ENCODE measurements at places on chromosomes 4 and X.
A peak's percentile ranks its signal among the peaks of the same experiment; 100 is the strongest.

DNA sequence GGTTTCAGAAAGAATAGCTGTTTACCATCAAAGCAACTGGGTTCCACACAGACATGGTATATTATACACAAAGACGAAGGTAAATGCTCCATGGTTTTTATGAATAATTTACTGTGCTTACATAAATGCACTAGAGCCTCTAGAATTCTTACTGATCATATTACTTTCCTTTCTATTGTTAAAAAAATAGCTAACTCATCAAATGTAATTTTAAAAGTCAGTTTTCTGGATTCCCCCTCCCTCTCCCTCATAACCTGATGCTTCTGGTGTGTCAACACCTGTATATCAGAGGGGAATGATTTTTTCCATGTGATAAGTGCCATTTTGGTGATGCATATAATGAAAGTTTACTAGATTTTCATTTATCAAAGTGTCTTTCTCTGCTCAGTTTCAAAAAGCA is 31.1 kb upstream of the LEF1 start:
- no peak for DNase-seq

- DNase-seq = no peak
Measured at GRCh38 chr4:182585321-182585720, 331.9 kb downstream of the DCTD start.

DNA sequence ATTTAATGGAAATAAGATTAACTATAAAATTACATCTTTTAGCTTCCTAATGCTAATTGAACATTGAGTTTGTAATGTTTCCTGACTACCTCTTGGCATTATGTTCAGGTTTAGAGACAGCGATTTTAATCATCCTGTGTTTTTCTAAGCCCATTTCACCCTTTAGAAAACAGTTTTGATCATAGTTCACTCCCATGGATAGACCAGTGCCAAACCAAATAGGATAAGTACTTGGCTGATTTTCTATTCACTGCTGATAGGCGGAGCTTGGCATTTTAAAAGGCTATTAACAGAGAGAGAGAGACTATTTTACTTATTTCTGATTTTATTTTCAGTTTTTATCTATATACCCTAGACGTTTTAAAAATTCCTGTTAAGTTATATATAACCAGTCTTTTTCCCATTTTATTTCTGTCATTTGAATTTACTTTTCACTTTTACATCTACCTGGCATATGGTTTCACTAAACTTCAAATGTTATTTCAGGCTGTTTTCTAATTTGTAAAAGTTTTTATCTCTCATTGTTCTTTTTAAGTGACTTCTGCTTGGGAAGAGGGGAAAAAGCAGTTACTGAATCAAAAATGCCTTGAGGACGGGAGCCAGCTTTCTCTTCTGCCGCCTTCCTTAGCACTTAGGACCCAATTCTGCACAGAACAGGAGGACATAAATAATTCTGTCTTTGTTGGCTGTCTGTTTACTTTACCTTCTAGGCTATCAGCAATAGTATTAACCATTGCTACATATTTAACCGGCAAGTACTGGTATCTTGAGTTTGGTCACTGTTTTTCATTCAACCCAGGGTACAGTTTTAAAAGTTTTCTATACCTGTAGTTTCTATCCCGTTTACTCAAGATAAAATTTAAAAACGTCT is 46.4 kb downstream of the SGMS2 start:
- peak; percentile 20 for DNase-seq

DNA sequence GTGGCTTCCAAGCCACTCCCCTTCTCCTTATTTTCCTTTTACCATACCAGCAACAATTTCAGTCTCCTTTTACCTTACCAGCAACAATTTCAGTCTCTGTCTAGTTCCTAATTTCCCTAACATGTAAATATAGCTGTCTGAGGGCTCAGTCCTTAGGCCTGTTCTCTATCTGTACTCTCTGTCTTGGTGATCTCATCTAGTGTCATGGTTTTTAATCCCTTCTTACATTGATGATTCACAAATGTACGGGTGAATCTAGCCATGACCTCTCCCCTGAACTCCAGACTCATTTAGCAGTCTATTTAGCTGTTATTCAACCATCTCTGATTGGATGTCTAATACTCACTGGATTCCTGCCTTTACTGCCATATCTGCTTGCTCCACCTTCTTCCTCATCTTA is 7.2 kb downstream of the IL15 start:
- DNase-seq = no peak

- DNase-seq = no peak
Measured at GRCh38 chr4:187666697-187667494, 328.7 kb upstream of the ZFP42 start.

DNA sequence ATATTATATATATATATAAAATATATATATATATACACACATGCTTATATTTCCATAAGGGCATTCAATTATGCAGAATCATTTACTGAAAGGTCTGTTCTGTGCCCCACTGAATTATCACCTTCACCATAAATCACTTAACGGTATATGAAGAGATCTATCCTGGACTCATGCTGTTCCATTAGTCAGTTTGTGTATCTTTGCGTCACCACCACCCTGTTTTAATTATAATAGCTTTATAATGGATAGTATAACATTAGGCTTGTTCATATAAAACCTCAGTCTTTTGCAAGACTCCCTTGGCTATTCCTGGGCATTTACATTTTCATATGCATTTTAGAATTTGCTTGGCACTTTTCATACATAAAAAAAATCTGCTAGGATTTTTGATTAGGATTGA is 19.1 kb downstream of the WDR17 start:
- DNase-seq = peak; percentile 61

DNA sequence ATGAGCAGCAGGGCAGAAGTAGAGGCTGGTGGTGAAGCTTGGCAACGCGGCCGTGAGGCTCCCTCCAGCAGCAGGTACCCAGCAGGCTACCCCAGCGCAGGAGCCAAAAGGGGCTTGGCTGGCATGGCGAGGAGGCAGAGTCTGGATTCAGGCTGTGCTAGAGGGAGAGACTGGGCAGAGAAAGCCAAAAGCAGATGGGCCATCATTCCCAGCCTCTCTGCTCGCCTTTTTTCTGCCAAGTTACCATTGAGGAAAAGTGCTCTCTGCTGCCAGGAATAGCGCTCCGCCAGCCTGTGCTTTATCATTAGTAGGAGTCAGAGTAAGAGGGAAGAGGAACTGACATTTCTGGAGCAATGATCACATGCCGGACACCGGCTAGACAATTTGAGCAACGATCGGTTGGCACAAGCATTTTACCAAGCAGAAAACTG is 28.7 kb upstream of the MAP3K15 start:
- DNase-seq = no peak

DNA sequence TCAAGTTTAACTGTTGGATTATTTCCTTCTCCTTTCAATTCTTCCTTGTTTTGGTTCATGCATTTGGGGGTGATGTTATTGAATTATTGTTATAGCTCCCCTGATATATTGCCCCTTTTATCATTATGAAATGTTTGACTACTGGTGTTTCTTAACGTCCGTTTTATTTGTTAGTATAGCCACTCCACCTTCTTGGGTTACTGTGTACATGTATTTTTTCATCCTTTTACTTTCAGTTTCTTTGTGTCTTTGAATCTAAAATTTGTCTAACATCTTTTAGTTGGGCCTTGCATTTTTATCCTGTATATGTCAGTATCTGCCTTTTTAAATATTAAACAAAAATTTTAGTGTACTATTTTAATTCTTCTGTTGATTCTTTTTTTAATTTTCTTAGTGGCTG is 88.7 kb downstream of the TNIP2 start:
- DNase-seq = no peak

DNA sequence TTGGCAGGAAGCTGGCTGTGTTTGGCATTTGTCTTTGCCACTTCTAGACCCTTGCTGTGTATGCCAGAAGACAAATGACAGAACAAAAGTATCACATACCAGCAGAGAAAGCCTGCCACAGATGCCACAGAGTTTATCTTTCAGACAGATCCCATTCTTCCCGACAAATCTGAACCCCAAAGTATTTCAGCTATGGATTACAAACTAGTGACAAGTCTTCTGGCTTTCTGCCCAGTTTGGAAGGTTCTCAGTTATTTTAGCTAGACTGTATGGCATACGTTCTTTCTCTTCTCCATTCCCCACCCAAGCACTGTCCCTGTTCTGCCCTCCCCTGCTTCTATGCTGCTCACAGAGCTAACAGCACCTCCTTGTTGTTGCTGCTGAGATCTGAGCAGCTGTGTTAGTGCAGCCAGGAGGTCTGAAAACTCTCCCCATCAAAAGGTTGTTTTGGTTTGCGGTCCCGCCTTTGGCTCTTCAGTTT is 236.7 kb downstream of the FRAS1 start:
- DNase-seq = no peak

GRCh38 chr4:184148738-184149637 is 68.7 kb downstream of the ENPP6 start:
- no peak for DNase-seq

DNA sequence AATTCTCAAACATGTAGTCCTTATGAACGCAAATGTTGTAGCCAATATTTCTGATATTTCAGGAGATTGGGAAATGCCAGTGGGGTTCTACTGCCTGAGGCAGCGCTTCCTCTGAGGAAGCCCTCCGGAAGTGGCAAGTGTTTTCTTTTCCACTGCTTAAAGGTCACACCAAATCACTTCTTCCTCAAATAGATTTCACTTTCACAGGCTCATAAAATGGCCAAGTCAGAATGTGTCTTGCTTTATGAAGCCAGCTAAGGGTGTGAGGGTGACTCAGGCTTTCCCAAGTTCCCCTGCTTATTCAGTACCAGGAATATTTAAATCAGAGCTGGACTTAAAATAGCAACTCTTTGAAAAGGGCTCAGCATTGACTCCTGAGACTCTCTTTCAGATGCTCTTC is 514.2 kb upstream of the DIPK2B start:
- DNase-seq = no peak

DNA sequence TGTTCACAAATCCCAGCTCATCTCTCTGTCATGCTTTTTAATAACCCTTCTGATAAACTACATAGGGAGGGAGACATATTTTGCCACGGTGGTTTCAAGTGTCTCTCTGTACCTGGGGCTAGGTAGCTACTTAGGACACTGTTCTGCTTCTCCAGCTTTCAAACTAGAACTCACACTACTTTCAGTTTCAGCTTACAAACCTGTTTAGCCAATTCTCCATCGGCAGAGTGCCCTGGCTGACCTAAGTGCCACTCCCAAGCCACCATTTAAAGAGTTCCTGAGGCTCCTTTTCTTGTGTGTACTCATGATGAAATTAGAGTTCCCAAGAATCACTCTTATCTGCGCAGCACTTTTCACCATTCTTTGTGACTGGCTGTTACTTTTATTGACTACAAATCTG is 899.2 kb downstream of the FAT4 start:
- no peak for DNase-seq

- DNase-seq = no peak
Measured at GRCh38 chrX:3262901-3263300, 83.6 kb downstream of the MXRA5 start.

DNA sequence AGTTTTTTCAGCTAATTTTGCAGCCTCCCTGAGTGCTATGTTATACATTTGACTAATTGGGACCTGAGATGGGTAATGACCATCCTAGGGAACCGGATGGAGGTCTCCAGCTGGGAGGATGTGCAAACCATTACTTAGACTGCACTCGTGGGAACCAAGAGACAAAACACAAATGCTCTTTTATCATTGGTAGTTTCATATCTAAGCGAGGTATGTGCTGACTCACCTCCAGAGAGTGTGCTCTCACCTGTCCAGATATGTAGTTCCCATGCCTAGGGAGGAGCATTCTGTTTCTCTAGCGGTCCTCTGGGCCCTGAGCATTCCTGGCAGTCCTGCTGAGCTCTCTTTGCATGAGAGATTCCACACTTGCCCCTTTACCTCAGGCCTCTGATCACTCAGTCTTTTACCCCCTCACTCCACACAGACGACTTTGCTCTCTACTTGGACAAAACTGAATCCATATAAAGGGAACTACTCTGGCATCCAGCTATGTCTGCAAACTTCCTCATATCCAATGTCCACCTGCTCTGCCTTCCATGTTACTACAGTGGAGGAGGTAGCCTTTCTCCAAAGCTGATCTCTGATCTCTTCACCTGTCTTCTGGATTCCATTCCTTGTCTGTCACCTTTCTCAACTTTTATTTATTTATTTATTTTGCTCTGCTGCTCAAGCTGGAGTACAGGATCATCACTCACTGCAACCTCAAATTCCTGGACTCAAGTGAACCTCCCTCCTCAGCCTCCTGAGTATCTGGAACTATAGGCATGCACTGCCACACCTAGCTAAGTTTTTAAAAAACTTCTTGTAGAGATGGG is 88.4 kb downstream of the LRP2BP start:
- no peak for DNase-seq

DNA sequence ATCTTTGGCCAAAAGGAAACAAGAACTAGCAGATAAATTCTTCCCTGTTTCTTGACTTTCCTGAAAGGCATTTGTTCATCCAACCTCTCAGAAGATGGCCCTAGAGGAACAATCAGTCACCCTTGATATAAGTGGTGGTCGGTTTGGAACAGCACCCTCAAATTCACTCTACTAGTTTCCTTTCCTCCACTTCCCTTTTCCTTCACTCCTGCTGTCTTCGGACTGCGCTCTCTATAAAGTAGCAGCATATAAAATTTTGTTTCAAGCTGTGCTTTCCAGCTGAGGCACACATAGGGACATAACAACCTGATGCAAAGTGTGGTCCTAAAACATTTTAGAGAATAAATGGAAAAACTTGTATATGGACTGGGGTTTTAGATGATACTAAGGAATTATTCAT is 29.0 kb upstream of the MOB1B start:
- no peak for DNase-seq

DNA sequence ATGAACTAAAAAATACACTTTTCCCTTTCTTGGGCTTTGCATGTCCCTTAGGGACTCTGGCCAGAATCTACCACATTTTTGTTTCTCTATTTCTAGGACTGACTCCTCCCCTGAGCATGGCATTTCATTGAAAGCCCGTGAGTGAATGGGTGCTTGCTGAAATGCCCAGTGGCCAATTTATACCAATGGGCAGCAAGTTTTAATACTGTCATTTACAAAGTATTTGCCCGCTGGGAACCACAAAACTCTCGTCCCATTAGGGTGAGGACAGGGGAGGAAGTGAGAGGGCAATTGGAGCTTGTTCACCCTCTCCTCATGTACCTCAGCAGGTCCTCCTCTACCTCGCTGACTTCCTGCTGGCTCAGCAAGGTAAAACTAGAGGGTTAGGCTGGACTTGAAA is 1.1 kb downstream of the SRPX2 start:
- no peak for DNase-seq

- no peak for DNase-seq
Measured at GRCh38 chrX:28321286-28321685, 266.0 kb upstream of the IL1RAPL1 start.

DNA sequence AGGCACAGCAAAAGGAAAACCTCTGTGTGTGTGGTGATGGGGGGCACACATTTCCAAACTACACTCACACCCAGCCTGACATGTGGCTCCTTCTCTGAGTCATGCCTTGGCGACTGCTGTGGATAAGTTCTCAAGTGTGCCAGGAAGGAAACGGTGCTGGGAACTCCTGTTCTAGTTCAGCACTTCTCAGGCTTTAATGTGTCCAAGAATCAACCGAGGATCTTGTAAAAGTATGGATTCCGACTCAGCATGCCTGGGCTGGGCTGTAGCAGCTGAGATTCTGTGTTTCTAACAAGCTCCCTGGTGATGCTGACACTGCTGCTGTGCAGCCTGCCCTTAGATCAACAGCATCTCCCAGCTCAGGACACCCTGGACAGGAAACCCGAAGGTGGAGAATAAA is 20.2 kb downstream of the CLNK start:
- no peak for DNase-seq
